Nephron progenitor cell (in vitro differentiated cells): ENCODE measurements at places on chromosomes 6 and 20.

- DNase-seq = no peak
Observed at GRCh38 chr6:156828280-156828703, 51.1 kb downstream of the ARID1B start.

DNA sequence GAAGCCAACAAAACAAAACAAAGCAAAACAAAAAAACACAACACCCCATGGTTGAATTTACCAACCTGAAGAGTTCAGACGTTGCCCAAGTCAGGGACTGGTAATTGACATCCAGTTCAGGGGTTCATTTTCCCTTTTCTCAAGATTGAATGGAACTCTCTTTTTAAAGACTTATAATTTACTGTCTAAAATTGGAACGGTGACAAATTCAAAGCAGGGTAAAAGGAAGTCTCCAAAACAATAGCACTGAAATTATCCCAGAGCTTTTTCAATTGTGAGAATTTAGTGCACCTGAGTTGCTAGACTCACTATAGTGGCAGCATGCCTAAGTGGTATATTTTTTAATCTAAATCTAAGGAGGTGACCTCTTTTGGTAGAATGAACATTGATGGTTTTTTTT is 90.9 kb upstream of the PREP start:
- DNase-seq = no peak

- peak; percentile 83 for DNase-seq
Observed at GRCh38 chr6:26031595-26032339, 55.5 kb upstream of the HFE start.

GRCh38 chr6:94454231-94454630 is 1034.9 kb upstream of the EPHA7 start:
- no peak for DNase-seq

DNA sequence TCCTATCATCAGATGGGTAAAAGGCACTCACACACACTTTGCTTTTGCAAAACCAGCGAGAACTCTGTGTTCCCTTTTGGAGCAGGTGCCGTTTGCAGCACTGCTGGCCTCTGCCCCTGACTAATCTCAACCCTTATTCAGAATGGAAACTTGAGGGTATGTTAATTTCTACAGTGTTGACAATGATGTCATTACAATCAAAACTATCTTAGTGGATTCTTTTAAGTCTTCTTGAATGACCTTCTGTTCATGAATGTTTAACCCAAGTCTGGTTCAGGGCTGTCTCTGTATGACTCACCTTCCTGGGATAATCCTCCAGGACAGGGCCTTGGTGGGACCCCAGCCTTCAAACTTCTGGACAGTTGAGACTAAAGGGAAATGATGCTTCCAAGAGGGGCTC is 197.9 kb downstream of the CDH4 start:
- DNase-seq = no peak

DNA sequence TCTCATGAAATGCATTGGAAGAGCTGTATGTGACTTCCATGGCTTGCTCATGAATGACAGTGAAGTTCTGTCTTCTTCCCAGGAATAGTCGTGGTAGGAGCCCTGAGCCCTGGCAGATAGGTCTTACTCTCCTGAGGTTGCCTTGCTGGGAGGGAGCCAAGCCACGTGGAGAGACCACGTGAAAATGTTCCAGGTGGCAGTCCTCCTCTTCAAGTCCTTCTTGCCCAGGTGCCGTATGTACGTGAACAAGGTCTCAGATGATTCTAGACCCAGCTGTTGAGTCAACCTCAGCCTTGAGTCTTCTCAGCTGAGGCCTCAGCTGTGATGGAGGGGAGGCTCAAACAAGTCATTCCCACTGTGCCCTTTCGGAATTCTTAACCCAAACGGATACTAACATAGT is 192.4 kb upstream of the PRDM1 start:
- no peak for DNase-seq

DNA sequence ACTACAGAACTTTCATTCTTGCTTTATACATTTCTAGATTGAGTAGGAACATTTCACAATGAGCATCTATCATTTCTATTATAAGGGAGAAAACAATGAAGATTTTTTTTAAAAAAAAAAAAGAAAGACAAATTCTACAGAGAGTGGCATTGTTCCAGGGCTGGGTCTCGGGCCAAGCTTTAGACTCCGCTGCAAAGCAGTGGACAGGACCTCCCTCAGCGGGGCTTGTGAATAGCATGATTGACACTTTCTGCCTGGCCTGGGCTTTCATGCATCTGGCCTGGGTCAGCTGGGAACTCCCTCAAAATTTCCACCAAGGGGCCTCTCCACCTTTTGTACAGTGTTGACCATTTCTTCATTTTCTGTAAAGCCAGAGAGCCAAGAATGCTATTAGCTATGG is 55.8 kb upstream of the HIVEP2 start:
- no peak for DNase-seq

- no peak for DNase-seq
Observed at GRCh38 chr20:46004187-46004586, 4.5 kb upstream of the MMP9 start.

DNA sequence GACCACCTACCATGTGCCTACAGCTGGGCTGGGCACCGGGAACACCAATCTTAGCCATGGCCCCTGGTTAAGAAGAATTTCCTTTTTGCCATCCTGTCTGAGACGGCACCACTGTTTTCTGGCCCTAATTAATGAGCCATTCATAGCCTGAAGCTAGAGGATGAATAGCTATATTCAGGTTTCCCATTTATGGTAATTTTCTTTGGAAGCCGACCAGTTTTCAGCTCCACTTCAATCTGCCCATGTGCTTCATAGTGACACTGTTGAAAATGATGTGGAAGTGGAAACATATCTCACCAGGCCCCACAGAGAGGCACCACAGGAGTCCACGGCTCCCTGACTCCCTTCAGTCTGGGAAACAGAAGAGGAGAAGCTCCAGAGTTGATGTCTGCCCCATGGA is 22.6 kb upstream of the ULBP3 start:
- DNase-seq = no peak

DNA sequence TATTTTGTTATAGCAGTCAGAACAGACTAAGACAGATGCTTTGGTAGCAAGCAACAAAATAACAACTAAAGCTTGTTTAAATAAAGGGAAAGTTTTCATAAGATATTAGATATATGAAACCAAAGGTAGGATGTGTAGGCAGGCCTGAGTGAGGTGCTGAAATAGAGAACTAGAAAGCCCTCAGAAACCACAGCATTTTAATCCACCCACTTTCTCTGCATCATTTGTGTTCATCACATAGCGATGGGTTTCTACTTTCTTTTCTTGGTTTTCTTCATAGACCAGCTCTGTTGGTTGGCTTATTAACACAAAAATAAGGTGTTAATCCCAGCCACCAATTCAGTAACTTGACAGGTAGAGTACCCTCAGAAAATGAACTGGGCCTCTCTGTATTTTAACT is 58.6 kb downstream of the RPS12 start:
- DNase-seq = no peak

GRCh38 chr6:90274451-90275030 is 22.1 kb downstream of the BACH2 start:
- DNase-seq = no peak

GRCh38 chr20:32535953-32536823 is 48.9 kb downstream of the NOL4L start:
- peak; percentile 80 for DNase-seq

DNA sequence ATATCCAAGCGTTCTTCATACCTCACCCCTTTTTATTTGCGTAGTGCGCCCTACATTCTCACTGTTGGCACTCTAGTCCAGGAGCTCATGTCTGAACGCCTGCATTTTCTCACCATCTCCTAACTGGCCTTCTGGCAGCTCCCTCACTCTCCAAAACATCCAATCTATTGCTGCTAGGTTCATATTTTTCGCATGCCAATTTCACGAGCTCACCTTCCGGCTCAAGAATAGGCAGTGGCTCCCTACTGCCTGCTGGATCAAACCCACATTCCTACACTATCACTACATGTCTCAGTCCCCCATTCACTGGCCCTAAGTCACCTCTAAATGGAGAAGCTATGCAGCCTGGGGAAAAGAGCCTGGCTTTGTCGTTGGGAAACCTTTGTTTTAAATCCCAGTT is 115.0 kb downstream of the IPCEF1 start:
- DNase-seq = no peak
